ENCODE measurements at places on chromosomes 16 and 17.

GRCh38 chr17:30805944-30806456 is 18.5 kb downstream of the CRLF3 start:
- no peak for DNase-seq

DNA sequence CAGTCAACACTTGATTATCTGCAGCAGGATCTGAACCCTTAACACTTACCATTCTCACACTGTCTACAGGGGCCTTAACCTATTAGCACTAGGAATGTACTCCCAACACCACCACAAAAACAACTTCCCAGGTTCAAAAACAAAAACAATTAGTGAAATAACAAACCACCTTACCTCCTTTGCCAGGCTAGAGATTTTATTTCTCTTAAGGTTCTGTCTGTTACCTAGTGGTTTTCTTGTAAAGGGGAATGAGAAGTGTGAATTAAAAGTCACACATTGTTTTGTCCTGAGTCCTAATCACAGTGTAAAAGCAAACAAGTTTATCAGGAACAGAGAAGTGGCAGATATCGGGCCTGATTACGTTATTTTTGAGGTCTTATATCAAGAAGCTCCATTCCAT is 9.7 kb downstream of the SMARCE1 start:
- DNase-seq = no peak

GRCh38 chr16:11355862-11356261 is 10.6 kb downstream of the RMI2 start:
- DNase-seq = no peak

DNA sequence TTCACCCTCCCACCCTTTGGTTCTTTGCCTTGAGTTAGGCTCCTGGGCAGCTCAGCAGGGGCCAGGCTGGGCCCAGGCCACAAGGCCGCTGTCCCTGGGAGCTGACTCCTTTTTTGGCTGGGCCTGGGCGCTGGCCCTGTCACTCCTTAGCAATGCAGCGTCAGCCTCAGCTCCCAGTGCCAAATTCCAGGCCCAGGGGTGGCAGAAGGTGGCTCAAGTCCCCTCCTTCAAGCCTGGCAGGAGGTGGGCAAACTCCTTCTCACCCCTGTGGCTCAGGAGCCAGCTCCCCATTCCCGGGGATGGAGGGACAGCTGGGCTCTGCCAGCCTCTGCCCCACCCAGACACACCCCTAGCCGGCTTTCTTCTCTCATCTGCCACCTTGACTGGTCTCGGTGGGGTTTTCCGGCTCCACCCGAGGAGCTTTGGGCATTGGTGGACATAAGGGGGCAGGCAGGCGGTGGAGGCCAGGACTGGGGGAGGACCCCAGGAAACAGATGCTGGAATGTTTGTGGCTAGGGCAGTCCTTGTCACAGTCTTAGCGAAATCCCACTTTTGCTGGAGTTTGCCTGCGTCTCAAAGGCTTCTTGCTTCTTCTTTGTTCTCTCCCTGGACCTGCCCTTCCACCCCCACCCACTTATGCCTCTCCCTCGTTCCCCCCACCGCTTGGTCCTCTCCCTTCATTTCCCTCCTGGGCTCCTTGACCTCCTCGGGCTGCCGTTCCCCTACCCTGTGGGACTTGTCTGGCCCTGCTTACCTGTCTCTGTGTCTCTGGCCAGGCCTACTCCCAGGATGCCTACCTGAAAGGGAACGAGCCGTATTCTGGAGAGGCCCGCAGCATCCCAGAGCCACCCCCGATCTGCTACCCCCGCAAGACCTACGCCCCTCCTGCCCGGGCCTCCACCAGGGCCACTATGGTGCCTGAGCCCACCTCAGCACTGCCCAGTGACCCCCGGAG is 37.4 kb downstream of the ARHGAP23 start:
- no peak for DNase-seq

DNA sequence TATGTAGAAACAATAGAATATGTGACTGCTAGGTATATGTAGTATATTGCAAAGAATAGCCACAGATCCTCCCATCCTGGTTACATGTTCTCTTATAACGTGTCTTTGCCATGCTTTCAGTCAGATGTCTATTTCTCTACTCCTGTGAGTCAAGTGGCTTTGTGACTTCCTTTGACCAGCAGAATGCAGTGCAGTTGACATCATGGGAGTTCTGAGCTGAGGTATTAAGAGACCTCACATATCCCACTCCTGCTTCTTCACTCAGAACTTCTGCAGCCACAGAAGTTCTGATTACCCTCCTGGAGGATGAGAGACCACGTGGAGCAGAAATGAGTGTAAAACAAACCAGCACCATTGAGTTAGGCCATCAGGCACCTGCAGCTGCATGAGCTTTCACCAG is 222.5 kb downstream of the PRKCA start:
- DNase-seq = no peak

GRCh38 chr17:35448214-35448898 is at the start of gene SLFN13:
Gene SLFN13 (minus strand): TSS chr17:35448766. CDS start chr17:35445680, 3,086 bp downstream.
- DNase-seq = peak; percentile 80

- DNase-seq = no peak
Measured at GRCh38 chr17:35486920-35487732, 38.6 kb upstream of the SLFN13 start.

DNA sequence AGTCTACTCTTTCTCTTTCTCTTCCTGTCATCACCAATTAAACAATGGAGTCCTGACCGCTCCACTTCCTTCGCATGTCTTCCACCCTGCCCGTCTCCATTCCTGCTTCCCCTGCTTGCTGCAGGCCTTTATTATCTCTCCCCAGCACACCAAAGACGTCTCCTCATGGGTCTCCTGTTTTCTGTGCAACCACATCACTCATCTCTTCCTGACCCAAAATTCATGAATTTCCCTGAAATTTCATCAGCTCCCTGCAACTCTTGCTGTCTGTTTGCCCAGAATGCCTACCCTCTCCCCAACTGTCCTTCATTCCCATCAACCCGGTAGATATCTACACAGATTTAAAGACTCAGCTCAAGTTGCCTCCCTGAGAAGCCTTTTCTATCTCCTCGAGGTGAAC is 76.7 kb upstream of the ALOX12 start:
- DNase-seq = no peak

GRCh38 chr16:27430923-27431484 is 29.0 kb downstream of the IL21R start:
- DNase-seq = no peak

- no peak for DNase-seq
Measured at GRCh38 chr17:76997981-76998531, 129.9 kb downstream of the MGAT5B start.

GRCh38 chr17:79077587-79077986 is 3.0 kb downstream of the ENGASE start:
- no peak for DNase-seq

DNA sequence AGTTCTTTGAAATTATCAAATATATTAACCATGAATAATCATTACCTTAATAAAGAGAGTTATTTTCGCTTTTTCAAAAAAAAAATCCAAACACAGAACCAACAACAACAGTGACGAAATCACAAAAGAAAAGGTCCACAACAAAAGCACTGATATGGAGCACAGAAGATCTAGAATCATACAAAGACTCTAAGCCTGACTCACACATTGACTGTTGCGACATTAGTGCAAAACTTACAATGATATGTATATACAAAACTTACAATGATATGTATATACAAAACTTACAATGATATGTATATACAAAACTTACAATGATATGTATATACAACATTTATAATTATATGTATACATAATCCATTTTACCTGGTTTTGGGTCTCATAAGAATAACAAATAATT is 117.7 kb downstream of the USP22 start:
- no peak for DNase-seq

DNA sequence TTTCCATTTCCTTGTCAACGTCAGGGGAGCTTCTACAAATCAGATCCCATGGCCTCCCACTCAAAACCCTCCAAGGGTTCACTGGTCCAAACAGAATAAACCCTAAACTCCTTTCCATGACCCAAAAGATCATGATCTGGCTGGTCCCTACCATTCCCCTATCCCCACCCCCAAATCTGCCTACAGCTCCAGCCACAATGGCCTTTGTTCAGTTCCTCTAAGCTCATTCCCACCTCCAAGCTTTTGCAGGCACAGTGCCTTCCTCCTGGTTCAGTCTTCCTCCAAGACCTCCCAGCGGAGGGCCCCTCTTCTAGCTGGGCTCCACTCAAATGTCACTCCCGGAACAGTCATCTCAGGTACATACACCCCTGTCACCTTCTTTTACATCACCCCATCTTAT is 2.0 kb downstream of the GPRC5B start:
- no peak for DNase-seq

GRCh38 chr16:78353640-78354275 is 254.3 kb downstream of the WWOX start:
- peak; percentile 43 for DNase-seq

GRCh38 chr16:1045310-1045992 is 27.1 kb upstream of the SSTR5 start:
- no peak for DNase-seq

DNA sequence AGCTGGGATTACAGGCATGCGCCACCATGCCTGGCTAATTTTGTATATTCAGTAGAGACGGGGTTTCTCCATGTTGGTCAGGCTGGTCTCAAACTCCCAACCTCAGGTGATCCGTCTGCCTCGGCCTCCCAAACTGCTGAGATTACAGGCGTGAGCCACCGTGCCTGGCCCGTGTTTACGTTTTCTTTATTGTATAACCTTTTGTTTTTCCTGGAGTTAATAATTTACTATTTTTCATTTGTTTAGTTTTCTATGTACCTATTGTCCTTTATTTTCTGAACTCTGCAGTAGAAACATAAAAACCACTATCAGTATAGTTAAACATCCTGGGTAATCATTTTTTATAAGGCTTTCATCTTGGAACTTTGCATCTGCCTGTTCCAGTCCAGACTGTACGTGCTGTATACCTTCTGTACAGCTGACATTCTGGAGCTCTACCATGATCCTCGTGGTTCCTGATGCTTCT is 73.6 kb downstream of the PPM1E start:
- no peak for DNase-seq

- DNase-seq = no peak
Measured at GRCh38 chr16:14111713-14112538, 40.8 kb downstream of the MRTFB start.

GRCh38 chr16:85717393-85718152 is 28.8 kb upstream of the GINS2 start:
- DNase-seq = peak; percentile 50

- DNase-seq = no peak
Measured at GRCh38 chr16:73095885-73096421, 48.0 kb upstream of the ZFHX3 start.

GRCh38 chr16:85259832-85260167 is 147.5 kb upstream of the CIBAR2 start:
- DNase-seq = no peak

DNA sequence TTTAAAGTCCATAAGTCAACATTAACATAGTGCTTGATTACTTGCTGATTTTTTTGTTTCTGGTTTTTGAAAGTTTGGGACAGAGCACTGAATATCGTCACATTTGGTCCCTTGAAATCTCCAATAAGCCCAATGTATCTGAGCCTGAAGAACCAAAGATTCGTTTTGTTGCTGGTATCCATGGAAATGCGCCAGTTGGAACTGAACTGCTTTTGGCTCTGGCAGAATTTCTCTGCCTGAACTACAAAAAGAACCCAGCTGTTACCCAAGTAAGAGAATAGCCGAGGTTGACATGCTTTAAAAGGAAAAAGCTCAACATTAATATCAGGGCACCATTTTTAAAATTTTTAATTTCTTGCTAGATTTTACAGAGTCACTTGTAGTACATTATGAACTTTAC is 27.7 kb upstream of the GOSR1 start:
- no peak for DNase-seq

- no peak for DNase-seq
Measured at GRCh38 chr16:56370875-56371659, 54.3 kb downstream of the AMFR start.

GRCh38 chr16:15507301-15507958 is 73.0 kb downstream of the BMERB1 start:
- DNase-seq = no peak

GRCh38 chr17:76793775-76794174 is 55.9 kb downstream of the MFSD11 start:
- peak; percentile 24 for DNase-seq

DNA sequence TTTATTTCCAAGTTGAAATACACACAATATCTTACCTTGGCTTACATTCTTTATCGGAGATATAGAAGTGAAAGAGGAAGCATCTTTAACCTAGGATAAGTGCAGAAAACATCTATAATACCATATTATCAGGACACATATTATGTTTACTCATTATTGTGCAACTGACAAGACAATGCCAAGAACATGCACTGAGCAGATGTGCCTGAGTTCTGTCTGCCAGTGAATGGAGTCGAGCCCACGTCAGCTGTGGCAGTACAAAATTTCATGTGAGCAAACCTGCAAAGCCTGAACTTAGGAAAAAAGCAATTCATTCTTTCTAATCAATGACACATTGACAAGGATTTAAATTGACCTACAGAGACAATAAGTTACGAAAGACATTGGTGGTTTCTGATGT is 154.4 kb downstream of the AXIN2 start:
- DNase-seq = no peak

GRCh38 chr16:22671301-22672076 is 142.5 kb upstream of the HS3ST2 start:
- DNase-seq = no peak

DNA sequence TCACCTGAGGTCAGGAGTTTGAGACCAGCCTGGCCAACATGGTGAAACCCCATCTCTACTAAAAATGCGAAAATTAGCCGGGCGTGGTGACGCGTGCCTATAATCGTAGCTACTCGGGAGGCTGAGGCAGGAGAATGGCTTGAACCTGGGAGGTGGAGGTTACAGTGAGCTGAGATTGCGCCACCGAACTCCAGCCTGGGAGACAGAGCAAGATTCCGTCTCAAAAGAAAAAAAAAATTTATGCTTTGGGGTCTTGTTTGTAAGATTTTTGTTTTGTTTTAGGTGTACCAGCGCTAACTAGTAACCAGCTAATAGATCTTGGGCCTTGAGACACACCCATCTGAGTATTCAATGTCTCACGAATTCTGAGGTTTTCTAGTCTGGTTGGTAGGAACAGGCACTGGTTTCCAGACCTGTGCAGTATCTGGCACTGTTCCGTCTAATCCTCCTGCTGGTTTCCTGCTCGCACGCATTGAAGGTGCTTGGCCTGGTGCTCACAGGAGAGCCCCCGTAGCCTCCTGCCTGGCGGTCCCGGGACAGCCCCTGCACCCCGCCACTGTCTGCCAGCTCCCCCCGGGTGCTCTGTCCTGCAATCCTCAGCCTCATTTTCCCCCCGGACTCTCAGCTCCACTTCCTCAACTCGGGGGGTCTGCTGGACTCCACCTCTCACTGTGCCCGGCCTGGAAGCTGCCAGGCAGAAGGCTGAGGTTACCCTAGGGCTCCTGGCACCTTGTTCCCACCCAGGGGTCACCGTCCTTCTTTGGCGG is 10.6 kb upstream of the DUS1L start:
- DNase-seq = no peak

- DNase-seq = no peak
Measured at GRCh38 chr17:1055751-1056645, 59.1 kb downstream of the TIMM22 start.

All from NCI-H510A (cell line).